CD4-positive, CD25-positive, alpha-beta regulatory T cell (primary cell): ENCODE measurements at places on chromosomes 7 and 10.

GRCh38 chr7:132548489-132549078 lies 27.7 kb downstream of the PLXNA4 start:
- DNase-seq = no peak

DNA sequence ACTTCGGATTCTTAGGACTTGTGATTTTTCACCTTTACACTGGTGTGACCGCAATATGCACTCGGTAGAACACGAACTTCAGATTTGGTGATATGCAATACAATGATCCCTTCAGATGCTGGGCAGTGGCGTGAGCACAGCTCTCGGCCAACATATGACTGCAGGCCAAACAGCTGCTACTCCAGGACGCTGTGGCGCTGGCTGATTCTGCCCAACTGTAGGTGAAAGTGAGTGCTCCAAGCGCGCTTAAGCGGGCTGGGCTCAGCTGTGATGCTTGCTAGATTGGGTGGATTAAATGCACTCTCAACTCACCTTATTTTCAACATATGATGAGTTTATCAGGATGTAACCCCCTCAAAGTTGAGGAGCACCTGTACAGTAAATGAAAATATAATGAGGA lies 137.6 kb upstream of the RET start:
- DNase-seq = no peak

GRCh38 chr7:155458111-155458877 lies at the start of gene EN2:
TSS of gene EN2 (plus strand) at chr7:155458129. CDS start at chr7:155458378, 249 bp downstream.
- DNase-seq = no peak

- no peak for DNase-seq
These were observed 30.4 kb downstream of the MDFIC start for GRCh38 chr7:114952296-114952695.
